Esophagus squamous epithelium (tissue), 5 donors: ENCODE measurements at places on chromosomes 11 and 22. TPM values are rescaled to one million over a fixed set of nuclear protein-coding genes. Genes with fewer than 3 reads are reported as not detected.

DNA sequence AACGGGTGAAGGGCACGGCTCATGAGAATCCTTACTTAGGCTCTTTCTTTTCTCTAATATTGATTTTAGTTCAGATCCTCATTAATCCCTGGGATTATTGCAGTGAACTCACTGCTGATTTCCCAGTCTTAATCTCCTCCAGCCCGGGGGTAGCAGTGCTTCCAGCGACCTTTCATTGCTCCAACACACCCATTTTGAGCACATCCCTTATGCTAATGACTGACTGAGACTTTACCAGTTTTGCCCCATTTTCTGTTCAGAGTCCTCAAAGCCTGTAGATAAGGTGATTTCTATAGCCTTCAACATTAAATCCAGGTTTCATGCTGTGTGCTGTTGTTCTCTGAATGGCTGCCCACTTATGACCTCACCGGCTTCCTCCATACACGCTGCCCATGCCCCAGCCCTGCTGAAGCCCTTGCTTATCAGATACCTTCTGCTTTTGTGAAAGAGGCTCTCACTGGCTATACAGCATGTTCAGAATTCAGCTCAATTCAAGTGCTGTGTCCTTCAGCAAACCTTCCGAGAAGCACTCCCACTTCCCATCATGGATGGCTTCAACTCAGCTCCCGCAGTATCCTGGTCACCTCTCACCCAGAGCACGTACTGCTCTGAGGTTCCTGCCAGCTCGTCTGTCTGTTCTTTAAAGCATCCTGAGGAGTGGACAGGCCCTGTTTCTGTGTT lies 49.0 kb downstream of the PPFIA1 start:
- DNase-seq: no peak

CASP5 gene
- not detected for total RNA-seq

KCNQ1 gene
- 0.79 TPM for total RNA-seq

DNA sequence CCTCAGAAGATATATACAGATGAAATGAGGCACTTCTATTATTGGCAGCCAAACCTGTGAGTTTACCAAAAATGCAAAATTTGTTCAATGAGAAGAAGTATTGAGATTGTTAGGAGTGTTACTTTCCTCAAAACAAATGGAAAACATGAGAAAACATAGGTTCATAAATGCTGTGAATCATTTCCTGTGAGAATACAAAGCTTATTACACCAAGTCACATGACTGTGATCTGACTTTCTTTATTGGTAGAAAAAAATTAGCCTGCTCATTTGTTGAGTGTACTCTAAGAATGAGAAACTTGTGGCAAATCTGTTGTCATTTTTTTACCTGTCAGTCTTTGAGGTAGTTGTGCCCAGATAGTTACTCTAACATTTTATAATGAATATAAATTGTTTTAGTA lies 215.1 kb downstream of the TMEM135 start:
- DNase-seq: no peak

GRCh38 chr11:72727521-72727920 lies 24.7 kb downstream of the ARAP1 start:
- DNase-seq: no peak

CRYBB2 gene
- not detected for total RNA-seq

DNA sequence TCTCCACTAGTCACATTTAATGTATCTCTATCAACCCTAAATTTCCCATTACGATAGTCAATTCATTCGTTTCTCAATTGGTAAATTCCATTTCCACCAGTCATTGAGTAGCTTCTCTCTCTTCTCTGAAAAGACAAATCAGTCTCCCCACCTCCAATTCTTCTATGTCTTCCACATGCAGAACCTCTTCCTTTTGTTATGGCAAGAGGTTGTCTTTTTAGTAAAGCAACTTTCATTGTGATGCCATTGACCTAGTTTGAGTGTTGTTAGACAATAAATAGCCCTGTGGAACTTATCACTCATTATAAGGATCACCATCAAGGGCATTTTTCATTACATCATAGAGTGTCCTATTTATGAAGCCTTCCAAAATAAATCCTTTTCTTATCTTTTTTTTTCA lies 340.9 kb downstream of the LRRC4C start:
- DNase-seq: no peak

RPL3 gene
- total RNA-seq: 2,003 TPM

RTN3 gene
- total RNA-seq: 48.0 TPM

DNA sequence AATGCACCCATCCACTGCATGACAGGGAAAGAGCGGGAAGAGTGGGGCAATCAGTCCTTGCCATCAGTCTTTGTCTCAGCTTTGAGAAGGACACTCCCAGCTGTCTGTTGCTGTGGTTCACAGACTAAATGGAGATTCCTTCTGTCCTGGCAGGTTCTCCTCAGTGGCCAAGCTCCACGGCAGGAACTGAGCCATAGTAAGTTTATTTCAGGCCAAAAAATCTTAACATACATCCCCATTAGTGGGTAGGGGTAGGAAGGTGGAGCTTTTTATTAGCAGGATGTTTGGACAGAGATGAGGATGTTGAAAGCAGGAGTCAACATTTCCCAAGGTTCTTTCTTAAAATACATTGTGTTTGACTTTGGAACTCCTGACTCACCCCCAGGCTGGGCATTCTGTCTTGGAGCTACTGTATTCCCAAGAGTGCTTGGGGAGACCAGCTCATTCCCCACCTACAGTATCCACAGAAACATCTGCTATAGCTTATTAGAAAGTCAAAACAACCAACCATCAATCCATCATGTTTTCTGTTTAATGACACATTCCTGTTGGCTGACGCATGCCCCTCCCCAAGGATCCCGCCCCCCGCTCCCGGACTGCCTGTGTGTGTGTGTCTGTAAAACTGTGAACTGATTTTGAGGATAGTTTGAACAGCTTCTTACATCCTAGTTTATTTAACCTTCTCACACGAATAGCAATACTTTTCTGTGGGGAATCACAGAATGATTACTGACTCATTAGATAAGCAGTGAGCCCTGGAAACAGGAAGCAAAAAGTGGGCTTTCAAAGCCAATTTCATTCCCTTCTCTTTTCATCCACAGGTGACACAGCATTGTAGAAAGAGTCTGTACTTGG lies 109.5 kb downstream of the CCDC81 start:
- no peak for DNase-seq

SEPTIN5 gene
- total RNA-seq: 36.2 TPM

GRCh38 chr11:34866375-34866774 lies 49.8 kb downstream of the APIP start:
- no peak for DNase-seq

OR5D16 gene
- not detected for total RNA-seq

DNA sequence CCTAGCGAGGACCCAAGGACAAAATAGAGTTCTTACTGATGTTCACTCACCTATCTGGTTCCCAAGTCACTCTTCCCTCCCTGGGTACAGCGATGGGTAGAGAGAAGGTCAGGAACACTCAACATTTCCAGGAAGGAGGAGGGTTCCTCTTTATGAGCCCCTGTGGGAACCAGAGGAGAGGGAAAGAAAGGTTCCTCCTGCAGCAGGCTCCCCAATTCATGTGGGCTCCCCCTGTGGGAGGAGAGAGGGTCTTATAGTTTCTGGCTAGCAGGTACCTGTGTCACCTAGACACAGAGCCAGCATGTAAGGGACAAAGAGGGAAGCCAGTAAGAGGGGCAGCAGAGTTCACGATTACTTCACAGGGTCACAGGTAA lies 93.5 kb downstream of the DBX1 start:
- no peak for DNase-seq

DNA sequence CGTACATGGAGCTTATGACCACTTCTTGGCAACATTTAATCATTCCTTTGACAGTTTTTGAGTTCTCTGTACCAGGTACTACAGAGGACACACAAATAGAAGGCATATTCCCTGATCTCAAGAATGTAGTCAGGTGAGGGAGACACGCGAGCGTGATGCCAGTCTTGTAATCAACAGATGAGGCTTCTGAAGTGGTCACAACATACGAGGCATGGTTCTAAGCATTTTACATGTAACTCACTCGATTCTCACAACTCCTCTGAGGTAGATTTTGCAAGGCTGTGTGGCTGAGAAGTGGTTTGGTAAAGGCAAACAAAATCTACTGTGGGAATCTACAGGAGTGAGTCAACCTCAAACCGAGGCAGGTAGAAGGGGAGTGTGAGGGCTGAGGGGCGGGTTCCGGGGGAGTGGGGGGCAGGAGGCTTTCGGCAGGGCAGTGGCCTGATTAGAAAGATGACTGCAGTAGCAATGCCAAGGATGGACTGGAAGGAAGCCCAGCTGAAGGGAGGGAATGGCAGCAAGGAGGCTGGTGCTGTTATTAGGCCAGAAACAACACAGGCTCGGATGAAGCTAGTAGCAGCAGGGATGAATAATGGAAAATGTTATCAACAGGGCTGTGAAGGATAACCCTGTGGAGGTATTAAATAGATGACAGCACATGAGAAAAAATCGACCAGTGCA lies 63.8 kb downstream of the ST14 start:
- DNase-seq: no peak

DNA sequence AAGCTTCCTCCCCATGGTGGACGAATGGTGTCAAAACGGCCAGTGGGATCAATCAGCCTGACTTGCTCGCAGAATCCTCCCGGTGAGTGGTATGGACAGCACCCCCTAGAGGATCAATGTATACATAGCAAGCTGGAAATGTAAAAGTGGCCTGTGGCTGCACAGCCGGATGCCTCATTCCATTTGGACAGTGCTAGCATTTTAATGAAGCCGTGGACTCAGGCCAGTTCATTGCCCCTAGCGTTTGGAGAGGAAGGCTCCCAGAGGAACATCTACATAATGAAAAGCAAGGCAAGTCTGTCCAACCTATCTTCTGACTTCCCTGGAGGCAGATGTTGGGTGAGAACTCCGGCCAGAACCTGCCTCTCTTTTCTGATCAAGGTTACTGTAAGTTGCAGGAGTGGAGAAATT lies 942.3 kb downstream of the NTM start:
- DNase-seq: no peak

DNA sequence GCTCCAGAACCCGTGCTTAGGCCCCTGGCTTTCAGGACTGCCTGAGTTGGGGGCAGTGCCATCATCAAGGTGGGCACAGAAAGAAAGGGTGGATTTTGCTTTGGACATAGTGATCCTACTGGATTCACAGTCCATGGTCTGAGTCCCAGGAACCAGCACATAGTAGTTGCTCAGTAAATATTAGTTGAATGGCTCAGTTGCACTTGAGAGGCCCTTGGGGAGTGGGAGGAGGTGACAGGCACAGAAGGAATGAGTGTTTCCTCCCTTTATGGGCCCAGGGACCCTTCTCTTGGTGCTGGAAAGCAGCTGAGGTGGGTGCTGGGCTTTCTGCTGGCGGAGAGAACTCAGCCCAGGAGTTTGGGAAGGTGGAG lies 16.6 kb downstream of the ARHGEF17 start:
- no peak for DNase-seq

GRCh38 chr11:17156283-17156682 lies 51.5 kb downstream of the PIK3C2A start:
- DNase-seq: no peak

MAJIN gene
- not detected for total RNA-seq

DNA sequence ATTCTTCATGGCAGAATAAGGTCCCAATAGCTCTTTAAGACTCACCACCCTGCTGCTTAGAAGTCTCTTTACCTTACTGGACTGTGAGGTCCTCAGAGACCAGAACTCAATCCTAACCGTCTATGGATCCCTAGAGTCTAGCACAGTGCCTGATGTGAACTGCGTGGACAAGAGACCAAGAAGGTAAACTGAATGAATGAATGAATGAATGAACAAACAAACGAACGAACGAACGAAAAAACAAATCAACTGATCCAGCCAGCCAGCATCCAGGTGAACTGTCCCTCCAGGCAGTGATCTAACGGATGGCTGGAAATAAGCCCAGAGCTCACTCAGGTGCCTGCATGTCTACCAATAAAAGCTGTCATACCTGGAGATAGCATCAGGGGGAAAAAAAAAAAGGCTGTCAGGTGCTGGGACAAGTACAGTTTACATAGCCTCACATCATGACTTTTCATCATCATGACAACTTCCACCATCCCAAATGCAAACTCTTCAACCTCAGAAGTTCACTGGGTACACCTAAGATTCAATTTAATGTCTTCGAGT lies 59.8 kb downstream of the PACSIN2 start:
- no peak for DNase-seq

IMMP1L gene
- 14.0 TPM for total RNA-seq

DNA sequence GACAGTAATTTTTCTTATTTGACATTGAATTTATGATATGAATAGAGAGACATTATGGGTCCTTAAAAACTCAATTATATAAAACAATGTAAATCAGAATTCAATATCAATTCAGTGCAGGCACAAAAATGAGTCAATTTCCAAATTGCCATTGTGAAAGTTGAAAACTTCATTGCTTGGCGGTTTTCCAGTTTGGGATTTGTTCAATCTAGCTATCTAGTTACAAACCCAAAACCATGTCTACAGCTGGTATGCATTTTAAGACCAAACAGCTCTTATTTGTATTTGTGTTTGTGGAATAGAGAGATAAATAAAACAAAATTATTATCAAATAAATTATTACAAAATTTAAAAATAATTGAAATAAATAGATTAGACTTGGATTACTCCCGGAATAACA lies 1206.6 kb upstream of the RAG2 start:
- DNase-seq: no peak

GRCh38 chr22:48761546-48761945 lies 1066.1 kb downstream of the BRD1 start:
- DNase-seq: no peak

GRCh38 chr22:45136594-45136993 lies 27.1 kb upstream of the NUP50 start:
- no peak for DNase-seq

GRCh38 chr11:60863550-60864521 lies 3.5 kb upstream of the ZP1 start:
- DNase-seq: no peak

- no peak for DNase-seq
Measured at GRCh38 chr22:49290711-49291110, 537.0 kb downstream of the BRD1 start.

GRCh38 chr11:115705200-115705599 lies 201.0 kb upstream of the CADM1 start:
- no peak for DNase-seq

DNA sequence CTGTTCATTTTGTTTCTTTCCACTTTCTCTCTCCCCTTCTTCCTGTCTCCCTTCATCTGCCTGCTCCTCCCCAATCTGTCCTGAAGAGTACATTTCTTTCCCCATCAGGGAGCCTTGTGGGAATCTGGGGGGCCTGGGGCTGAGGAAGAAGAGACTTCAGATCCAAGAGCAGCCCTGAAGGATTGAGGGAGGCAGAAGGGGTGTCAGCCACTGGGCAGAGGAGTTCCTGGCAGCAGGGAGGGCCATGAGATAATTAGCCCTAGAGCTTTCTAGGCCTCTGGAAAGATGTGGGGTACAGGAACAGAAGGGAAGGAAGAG lies 24.4 kb upstream of the OAF start:
- DNase-seq: no peak

DNA sequence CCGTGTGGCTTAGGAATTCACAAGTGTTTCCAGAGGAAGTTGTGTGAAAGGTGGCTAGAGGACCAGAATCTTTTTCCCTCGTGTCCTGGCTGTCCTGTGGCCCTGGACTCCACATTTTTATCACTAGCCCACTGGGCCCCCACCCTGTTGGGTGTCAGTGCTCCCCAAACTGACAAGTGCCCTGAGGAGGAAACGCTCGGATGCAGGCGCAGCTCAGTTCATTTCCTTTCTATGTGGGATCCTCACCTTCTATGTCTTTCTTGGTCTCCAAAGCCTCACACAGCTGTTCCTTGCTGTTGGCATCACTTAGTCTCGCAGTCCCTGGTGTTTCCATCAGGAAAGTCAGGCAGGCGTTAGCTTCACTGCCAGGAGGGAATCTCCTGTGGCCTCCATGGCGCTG lies 68.0 kb upstream of the KCNQ1OT1 start:
- DNase-seq: no peak

- no peak for DNase-seq
Measured at GRCh38 chr11:111097191-111097590, 148.3 kb upstream of the POU2AF2 start.
